ENCODE measurements at places on chromosomes 1 and 21.

- no peak for DNase-seq
These were observed 25.2 kb downstream of the CLDN14 start for GRCh38 chr21:36454706-36455105.

- no peak for DNase-seq
These were observed 32.8 kb upstream of the PKP1 start for GRCh38 chr1:201250326-201251011.

- peak; percentile 38 for DNase-seq
These were observed at the start of gene NAV1 for GRCh38 chr1:201538612-201539551. TSS of gene NAV1 (plus strand) at chr1:201539127. CDS start at chr1:201622885, 83,758 bp downstream.

GRCh38 chr1:147641695-147642592 lies 28.4 kb downstream of the ACP6 start:
- peak; percentile 37 for DNase-seq

DNA sequence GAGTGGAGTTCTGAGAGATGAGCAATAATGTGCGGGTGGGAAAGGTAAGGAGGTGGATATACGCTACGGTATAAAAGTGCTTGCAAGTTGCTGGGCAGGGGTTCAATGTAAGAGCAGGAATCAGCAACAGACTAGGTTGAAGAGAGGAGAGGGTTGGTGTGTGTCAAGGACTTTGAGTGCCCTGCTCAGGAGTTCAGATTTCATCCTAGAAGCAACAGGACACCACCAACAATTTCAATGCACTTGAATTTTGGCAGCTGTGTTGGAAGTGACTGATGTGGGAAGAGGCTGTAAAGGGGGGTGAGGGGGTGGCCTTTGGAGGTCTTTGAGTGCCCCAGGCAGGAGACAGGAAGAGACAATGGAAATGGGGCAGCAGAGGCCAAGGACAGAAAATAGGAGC lies 57.3 kb downstream of the RHOU start:
- DNase-seq = peak; percentile 69

GRCh38 chr21:39120876-39121599 lies 62.2 kb downstream of the PSMG1 start:
- no peak for DNase-seq

GRCh38 chr1:10553118-10553517 lies 78.4 kb downstream of the PEX14 start:
- DNase-seq = peak; percentile 72

Data from NCI-H524 (cell line).